ENCODE measurements at places on chromosomes 1 and 21.

DNA sequence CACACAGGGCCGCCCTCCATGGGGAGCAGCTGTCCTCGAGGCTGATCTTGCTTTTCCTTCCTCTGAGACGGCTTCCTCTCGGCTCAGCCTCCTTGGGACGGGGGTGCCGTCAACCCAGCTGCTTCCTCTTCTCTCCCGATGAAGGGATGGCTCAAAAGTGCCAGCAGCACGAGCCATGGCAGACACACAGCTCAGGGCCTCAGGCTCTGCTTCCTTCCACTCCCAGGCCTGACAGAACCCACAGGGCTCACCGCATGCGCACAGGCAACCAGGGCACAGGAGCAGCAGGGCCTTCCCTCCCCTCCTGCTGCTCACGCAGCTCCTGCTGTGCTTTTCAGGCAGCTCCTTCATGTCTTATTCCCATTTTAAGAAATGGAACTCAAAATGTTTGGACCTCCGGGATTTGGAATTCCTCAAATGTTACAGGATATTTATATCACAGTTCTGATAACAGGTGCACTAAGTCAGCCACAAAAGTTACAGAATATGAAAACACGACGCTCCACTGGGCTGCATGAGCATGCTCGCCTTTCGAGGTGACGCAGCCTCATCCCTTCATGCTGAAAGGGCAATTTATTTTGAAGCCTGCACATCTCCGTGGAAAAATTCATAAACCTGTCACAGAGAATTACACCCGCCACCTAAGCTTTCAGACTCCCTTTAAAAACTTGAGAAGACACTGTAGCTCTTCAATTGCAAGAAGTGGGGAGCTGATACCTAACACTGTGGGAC, 84.4 kb downstream of the HSF2BP start:
- no peak for DNase-seq

- no peak for DNase-seq
Observed at GRCh38 chr1:30704271-30704670, 19.1 kb downstream of the MATN1 start.

- peak; percentile 62 for DNase-seq
Observed at GRCh38 chr21:29217818-29218291, 80.9 kb upstream of the BACH1 start.

GRCh38 chr1:2632051-2632430, 775 bp downstream of the MMEL1 start:
- DNase-seq, result no peak

DNA sequence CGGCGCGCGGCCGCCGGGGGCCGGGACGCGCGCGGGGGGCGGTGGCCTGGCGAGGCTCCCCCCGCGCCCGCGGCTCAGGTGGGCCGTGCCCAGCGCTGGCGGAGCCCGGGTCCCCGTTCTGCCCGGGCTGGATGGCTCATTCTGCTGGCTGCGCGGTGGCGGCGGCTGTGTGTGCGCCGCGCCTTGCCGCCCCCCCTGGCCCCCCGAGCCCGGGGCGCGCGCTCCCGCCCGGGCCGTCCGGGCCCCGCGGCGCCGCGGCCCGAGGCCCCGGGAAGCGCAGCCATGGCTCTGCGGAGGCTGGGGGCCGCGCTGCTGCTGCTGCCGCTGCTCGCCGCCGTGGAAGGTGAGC, at the start of gene EPHB2:
Gene EPHB2, plus strand, starts transcription at position 139 of the 349 bp plus-strand sequence. Its CDS starts 144 bp downstream, at position 283.
- DNase-seq, result peak; percentile 82
